ENCODE measurements at places on chromosomes 7 and 10. TPM values are rescaled to one million over a fixed set of nuclear protein-coding genes. Genes with fewer than 3 reads are reported as not detected.

The AKR1C8 gene
- total RNA-seq = not detected

DNA sequence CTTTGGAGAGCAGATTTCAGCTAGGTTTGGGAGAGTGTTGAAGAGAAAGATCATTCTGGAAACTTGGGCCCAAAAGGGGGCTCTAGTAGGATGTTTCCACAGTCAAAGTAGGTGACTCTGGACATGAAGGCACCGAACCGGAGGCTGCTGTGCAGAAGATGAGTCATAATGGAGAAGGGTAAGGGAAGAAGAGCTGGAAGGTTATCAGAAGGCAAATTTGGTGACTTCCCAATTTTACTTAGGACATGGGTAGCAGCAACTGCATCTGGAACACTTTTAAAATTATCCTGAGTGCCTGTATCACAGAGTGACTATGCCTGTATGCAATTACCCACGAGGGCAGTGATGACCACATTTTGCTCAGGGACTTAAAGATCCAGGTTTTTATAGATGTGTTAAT is 38.8 kb downstream of the PIK3AP1 start:
- H3K36me3 ChIP-seq = no peaks in the 10 kb centered on the region
- H3K27ac ChIP-seq = no peak overlapping the region
- no peak overlapping the region for H3K4me3 ChIP-seq

DNA sequence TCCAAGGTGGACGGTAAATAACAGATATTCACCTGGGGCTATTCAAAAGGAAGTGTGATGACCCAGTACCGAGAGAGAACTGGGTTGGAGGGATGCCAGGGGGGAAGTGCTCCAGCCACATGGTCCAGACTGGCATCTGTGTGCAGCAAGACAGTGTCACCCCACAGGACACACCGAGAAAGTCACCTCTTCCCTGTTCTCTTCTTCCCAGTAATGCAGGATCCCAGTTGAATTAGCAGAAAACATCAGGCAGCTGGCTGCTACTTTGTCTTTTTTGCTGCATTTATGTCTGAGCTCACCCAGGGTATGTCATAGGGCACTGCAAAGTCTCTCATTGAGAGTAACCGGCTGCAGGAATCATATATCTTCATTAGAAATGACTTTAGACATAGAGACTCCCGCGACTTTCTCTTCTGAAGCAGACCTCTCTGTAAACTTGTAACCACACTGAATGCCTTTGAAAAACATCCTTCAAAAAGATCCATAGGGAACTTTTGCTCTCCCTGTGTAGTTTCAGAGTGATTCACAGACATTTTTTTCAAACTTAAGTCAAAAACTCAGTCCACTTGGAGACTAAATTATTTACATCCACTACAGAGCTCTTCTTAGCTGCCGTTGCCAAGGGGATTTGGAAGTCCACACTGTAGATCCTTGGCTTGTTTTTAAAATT is 609.0 kb upstream of the DPP6 start:
- no peak overlapping the region for H3K4me3 ChIP-seq
- no peaks in the 10 kb centered on the region for H3K36me3 ChIP-seq
- no peaks in the 10 kb centered on the region for H3K4me1 ChIP-seq
- no peak for DNase-seq
- H3K27ac ChIP-seq = no peak overlapping the region

The GNAT3 gene
- not detected for total RNA-seq

GRCh38 chr7:2412587-2413201 is 9.3 kb downstream of the CHST12 start:
- H3K36me3 ChIP-seq = no peaks in the 10 kb centered on the region
- peaks cover 46% of the 10 kb centered on the region for H3K4me1 ChIP-seq
- H3K4me3 ChIP-seq = no peak overlapping the region
- no peaks in the 10 kb centered on the region for H3K27me3 ChIP-seq
- DNase-seq = no peak

DNA sequence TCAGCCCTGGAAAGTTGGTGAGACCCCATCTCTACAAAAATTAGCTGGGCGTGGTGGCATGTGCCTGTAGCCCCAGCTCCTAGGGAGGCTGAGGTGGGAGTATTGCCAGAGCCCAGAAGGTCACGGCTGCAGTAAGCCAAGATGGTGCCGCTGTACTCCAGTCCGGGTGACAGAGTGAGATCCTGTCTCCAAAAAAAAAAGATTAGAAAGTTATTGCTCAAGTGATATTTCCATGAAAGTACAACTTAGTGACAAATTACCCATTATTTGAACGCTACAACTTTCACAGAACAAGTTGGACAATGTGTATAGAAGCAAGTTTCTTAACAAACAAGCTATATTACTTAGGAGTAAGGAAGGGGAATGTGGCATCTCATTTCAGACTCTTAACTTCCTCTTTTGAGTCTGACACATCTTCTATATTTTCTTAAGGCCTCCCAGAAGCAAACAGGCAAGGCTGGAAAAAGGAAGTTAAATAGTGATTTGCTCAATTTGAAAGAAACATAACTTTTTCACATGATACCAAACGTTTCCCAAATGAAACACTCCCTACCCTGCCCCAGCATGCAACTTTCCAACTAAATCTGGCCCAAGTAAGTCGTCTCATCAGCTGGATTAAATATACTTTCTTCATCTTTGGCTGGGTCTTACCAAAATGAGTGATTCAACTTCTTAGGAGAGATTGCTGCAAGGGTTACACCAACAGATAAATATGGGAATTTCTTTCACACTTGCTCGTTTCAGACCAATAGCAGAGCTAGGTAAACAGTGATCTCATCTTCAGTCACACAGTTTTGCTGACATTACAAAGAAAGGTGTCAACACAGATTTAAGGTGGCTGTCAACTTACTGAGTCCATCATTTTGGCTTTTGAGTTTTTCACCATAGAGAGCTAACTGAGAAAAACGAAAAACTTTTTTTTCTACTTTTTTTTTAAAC is 66.3 kb upstream of the KLF6 start:
- H3K4me1 ChIP-seq = peaks cover 44% of the 10 kb centered on the region
- H3K36me3 ChIP-seq = no peaks in the 10 kb centered on the region
- H3K4me3 ChIP-seq = no peak overlapping the region
- no peaks in the 10 kb centered on the region for H3K27me3 ChIP-seq

GRCh38 chr10:104056619-104057273 is 28.9 kb downstream of the COL17A1 start:
- H3K4me3 ChIP-seq = no peak overlapping the region
- no peaks in the 10 kb centered on the region for H3K27me3 ChIP-seq
- peaks cover 6% of the 10 kb centered on the region for H3K36me3 ChIP-seq

DNA sequence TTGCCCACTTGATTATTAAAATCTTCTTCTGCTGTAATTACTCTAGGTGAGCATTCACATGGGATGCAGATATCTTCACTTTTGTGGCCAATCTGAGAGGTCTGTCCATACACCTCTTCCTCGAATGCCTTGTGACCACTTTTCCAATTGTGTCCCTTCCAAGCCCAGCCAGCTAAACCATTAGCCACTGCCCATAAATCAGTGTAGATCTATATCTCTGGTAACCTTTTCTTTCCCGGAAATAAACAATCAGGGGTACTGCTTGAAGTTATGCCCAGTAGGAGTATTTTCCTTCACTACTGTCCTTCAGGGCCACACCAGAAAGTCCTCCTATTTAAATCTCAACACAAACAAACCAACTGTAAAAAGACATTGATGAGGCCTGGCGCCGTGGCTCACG is 104.6 kb upstream of the KCNMA1 start:
- no peaks in the 10 kb centered on the region for H3K36me3 ChIP-seq
- no peak for DNase-seq
- no peak overlapping the region for H3K27ac ChIP-seq

The PAXIP1 gene
- total RNA-seq = 20.9 TPM

DNA sequence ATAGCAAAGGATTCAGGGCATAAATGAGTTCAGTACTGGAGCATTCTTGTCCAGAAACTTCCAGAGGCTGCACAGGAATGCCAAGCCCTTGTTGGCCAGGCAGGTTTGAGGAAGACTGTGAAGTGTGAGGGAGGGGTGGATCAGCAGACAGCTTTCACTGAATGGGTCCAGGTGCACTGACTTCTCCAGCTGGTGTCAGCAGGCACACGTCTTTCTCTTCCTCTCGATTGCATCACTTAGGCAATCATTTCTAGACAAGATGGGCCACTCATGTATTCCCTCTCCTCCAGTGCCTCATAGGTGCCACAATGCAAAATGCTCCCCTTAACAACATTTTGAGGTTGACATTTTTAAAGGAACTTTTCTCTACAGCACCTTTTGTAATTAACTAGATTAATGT is 15.6 kb upstream of the PLEKHS1 start:
- no peaks in the 10 kb centered on the region for H3K27me3 ChIP-seq
- H3K36me3 ChIP-seq = no peaks in the 10 kb centered on the region
- DNase-seq = no peak
- H3K4me1 ChIP-seq = no peaks in the 10 kb centered on the region

- no peak overlapping the region for H3K4me3 ChIP-seq
- no peak for DNase-seq
- H3K27me3 ChIP-seq = no peaks in the 10 kb centered on the region
Observed at GRCh38 chr7:80414331-80414730, 97.5 kb downstream of the GNAT3 start.

- no peak for DNase-seq
- peaks cover 87% of the 10 kb centered on the region for H3K36me3 ChIP-seq
- H3K27ac ChIP-seq = no peak overlapping the region
- no peak overlapping the region for H3K4me3 ChIP-seq
- no peaks in the 10 kb centered on the region for H3K4me1 ChIP-seq
Observed at GRCh38 chr10:102375867-102376266, 19.6 kb upstream of the NFKB2 start.

The ELMO1 gene
- 49.6 TPM for total RNA-seq

All from suprapubic skin (tissue), 4 donors.